ENCODE measurements at places on chromosomes 6 and 20.
A peak's percentile ranks its signal among the peaks of the same experiment; 100 is the strongest.

GRCh38 chr6:20302702-20303251 is 90.5 kb upstream of the MBOAT1 start:
- peak; percentile 37 for DNase-seq

GRCh38 chr6:340186-340955 is 48.1 kb downstream of the DUSP22 start:
- no peak for DNase-seq

- no peak for DNase-seq
Measured at GRCh38 chr20:38982291-38982690, 20.1 kb downstream of the DHX35 start.

GRCh38 chr6:97586344-97586743 is 303.3 kb upstream of the MMS22L start:
- DNase-seq = no peak

Data from amniotic stem cell (primary cell).